ENCODE measurements at places on chromosomes 7 and 10.

DNA sequence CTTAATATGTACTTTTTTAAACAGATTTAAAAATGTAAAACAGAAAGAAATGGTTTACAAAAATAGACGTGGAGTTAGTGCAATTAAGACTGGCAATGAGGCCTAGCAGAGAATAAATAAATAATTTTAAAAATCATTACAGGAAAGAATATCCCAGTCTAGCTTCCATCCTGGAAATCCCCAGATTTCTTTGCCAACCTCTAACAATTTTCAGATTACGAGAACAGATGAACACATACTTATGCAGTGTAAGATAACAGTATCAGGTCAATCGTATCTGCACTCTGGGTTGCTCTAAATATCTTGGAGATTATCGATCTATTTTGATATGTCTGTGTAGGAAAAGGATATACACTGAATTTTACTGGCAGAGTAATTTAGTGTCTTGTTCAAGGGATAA lies 210.5 kb downstream of the SEMA3A start:
- DNase-seq, result no peak

DNA sequence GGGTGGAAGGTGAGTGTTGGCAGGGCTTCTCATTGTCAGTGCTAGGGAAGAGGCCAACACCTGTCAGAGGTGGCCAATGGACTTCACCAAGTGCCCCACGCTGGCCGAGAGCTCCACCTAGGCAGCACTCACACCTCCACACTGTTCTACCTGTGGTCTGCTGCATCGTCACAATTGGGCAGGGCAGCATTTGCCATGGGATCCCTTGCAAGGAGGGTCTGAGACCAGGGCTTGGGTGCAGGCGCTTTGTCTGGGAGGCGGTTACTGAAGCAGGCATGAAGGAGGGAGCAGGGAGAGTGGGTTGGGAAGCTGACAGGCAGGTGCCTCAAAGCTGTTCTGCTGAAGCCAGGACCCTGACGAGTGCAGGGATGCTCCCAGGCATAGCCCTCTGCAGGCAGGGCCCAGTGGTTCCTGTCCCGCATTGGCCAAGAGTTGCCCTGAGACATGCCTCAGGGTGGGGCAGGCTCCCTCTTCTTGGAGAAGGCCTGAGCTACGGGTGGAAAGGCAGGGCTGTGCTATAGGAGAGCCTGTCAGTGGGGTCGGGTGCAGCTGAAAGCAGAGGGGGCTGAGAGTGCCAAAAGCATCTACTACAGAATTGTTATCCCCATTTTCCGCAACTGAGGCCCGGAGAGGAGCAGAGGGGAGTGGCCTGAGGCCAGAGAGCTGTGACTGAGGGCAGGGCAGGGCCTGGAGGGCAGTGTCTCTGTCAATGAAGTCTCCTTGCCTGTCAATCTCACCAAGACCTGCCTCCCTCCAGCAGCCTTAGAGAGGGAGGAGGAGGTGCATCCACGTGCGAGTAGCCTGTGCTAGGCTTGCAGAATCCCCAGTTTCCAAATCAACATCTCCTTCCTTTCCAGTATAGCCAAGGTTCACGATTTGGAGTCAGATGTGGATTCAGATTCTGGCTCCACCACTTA lies 4.0 kb downstream of the RBP3 start:
- no peak for DNase-seq

DNA sequence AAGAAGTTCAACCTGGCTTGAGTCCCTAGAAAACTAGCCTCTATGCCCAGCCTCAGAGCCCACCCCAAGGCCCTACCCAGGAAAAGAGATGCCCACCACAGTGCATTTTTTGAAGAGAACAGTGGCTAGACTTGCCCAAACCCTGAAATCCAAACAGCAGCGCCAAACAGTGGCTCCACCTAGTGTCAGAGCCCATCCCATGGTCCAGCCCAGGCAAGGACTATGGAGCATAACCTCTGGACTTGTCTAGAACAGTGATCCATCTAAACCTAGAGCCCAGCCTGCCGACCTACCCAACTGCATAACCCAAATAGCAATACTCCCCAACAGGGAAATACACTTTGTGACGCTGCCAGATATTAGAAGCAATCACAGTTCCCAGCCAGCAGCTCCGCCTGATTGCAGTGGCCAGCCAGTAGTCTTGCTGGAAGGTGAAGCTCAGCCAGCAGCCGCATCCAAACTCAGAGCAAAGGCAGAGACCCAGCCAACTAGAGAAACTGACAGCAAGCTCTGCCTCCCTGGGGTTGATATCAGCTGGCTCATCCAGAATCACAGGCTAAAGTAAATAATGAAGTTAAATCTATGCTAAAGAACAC lies 44.5 kb downstream of the HBP1 start:
- DNase-seq, result no peak

- DNase-seq, result no peak
These were observed 50.0 kb upstream of the KCNMA1 start for GRCh38 chr10:77687621-77688020.

DNA sequence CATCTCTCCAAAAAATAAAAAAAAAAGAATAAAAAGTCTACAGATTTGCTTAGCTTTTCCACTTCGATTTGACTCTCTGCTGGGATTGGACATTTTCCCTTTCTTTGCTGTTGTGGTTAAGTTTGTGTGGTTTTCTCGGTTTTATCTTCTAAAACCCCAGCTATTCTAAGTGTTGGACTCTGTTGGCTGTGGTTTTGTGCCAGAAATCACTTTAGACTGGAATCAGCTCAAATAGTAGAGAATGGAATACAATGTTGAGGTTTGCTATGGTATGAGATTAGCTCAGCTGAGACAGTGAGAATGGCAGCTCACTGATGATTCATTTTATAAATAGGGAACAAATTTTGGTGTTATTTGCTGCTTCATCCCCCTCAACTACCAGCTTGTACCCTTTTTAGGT lies 116.0 kb downstream of the BUB3 start:
- no peak for DNase-seq

DNA sequence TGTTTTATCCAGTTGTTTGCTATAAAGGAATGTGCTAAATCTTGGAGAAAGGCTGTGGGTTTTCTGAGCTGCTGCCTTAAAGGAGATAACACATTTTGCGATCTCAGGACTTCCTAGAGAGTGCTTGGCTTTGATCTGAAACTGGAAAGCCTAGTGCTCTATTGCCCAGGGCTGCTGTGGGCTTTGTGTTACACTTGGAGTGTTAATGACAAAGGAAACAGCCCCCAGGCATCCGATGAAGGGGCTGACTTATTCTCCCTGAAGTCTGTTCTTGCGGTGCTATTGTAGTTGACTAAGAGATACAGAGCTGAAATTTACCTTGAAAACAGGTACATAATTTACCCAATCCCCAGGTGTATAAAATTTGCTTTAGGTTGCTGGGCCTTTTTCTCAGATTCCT lies 74.5 kb downstream of the SND1 start:
- DNase-seq, result no peak

- DNase-seq, result no peak
These were observed 44.0 kb upstream of the HPSE2 start for GRCh38 chr10:99279626-99280111.

GRCh38 chr10:12782537-12782936 lies 219.0 kb downstream of the CCDC3 start:
- DNase-seq, result no peak

GRCh38 chr7:22895140-22895827 lies 72.6 kb upstream of the TOMM7 start:
- DNase-seq, result no peak

GRCh38 chr10:30591249-30591670 lies 38.3 kb downstream of the LYZL2 start:
- no peak for DNase-seq

DNA sequence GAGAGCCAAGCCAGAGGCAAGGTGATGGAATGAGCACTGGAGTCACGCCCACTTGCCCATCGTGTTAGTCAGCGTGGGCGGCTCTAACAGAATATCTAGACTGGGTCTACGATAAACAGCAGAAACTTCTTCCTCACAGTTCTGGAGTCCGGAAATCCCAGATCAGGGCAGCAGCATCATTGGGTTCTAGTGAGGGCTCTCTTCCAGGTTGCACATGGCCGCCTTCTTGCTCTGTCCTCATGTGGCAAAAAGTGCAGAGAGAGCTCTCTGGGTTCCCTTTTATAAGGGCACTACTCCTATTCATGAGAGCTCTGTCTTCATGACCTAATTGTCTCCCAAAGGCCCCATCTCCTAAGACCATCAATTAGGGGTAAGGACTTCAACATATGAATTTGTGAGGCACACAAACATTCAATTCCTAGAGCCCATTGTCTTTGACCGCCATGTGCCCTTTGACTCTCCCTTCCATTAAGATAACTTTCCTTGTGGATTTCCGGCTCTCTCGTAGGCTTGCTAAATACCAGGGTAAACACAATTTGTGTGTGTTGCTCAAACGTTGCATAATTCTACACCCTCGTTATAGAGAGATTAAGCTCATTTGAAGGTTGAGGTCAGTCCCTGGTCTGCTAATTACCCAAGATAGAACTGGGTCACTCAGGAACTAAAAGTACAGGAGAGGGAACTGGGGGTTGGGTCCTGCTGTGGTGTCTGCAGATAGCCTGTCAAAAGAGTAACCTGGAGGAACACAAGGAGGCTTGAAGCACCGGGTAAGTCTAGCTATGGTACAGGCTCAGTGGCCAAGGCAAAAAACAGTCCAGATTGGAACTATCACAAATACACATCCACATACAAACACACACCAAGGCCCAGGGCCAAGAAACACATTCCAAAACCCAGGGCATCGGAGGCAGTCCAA lies 28.7 kb upstream of the USP6NL start:
- no peak for DNase-seq

- no peak for DNase-seq
These were observed 12.6 kb downstream of the TBATA start for GRCh38 chr10:70772627-70773026.

GRCh38 chr10:72066318-72067284 lies 21.8 kb downstream of the SPOCK2 start:
- DNase-seq, result no peak

- DNase-seq, result no peak
These were observed 10.7 kb downstream of the KMT2E start for GRCh38 chr7:105024734-105025133.

DNA sequence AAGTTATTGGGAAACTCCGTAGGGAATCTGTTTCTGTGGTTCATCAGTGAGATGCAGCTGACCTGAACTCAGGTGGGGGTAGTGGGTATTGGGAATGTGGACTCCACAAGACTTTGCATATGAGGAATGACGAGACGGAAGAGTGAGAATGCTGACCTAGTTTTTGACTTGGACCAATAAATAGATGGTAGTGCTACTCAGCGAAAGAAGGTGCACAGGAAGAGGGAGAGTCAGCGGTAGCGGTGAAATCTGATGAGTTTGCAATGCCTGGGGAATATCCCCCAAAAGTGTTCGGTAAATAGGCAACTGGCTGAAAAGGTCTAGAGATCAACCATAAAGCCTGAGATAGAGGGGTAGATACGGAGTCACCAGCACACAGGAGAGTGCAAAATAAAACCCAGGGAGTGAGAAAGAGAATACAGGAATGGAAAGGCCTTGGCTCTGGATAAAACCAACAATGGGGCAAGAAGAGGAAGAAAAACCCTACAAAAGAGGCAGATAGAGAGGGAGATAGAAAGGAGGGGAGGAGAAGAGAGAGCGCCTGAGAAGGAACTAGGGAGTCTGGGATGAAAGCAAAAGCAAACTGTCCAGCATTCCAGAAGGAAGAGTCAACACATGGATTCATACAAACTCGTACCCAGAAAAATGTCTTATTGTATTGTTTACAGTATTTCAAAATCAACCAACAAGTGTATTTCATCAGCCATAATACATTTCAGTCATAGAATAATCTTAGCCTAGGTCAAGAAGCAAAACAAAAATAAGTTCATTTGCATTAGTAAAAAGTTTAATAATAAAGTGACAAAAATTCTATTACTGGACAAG lies 5.4 kb downstream of the ARHGAP21 start:
- DNase-seq, result no peak

DNA sequence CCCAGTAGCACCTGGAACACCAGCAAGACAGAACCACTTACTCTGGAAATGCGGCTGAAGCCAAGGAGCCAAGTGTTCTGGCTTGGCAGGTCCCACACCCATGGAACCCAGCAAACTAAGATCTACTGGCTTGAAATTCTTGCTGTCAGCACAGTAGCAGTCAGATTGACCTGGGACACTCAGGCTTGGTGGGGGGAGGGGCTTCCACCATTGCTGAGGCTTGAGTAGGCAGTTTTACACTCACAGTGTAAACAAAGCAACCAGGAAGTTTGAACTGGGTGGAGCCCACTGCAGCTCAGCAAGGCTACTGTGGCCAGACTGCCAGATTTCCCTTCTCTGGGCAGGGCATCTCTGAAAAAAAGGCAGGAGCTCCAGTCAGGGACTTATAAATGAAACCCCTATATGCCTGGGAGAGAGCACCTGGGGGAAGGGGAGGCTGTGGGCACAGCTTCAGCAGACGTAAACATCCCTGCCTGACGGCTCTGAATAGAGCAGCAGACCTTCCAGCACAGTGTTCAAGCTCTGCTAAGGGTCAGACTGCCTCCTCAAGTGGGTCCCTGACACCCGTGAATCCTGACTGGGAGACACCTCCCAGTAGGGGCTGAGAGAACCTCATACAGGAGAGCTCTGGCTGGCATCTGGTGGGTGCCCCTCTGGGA lies 121.2 kb downstream of the MTERF1 start:
- DNase-seq, result no peak

GRCh38 chr7:125241548-125241947 lies 311.9 kb upstream of the POT1 start:
- no peak for DNase-seq

DNA sequence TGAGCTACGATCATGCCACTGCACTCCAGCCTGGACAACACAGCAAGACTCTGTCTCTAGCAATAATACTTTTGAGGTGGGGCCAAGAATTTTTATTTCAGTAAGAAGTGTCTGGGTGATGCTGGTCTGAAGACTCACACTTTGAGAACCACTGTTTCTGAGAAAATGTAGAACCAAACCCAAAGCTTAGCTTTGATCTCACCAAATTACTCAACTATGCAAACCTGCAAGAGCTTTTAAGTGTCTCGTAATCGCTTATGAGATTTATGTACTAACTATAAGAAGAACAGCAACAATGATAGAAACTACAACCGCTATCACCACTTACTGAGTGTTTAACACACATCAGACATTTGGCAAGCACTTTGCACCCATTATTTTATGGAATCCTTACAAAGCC lies 29.5 kb downstream of the APBB1IP start:
- no peak for DNase-seq

DNA sequence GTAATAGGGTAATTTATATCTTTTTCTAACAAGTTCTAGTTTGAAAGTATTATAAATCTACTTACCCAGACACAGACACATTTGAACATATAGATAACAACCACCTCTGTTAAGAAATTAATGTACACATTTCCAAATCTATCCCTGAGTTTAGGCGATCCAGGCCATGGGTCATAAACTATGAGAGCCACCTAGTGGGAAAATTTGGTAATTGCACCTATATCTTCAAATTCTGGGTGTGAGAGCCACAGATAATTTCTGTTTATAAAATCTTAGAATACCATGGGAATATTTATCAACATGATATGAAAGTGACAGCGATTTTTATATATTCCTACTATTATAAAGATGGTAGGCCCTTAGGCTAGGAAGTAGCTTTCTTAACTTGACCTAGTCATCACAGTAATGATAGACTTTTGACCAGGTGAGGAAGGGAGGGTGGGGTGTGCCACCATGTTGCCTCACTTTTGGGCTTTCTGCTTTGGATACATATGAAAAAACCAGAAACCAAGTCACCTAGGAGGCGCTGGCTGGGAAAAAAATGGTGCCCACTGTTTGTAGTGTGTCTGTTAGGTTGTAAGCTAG lies 8.0 kb upstream of the EPHA1 start:
- DNase-seq, result peak; percentile 13

GRCh38 chr10:29567003-29567402 lies 67.8 kb downstream of the SVIL start:
- DNase-seq, result no peak

- no peak for DNase-seq
These were observed 211.1 kb upstream of the TCF7L2 start for GRCh38 chr10:112738606-112739591.

- no peak for DNase-seq
These were observed 142.0 kb upstream of the MALRD1 start for GRCh38 chr10:18906636-18907035.
